Muscle of back (tissue), 13 donors: ENCODE measurements at places on chromosomes 1 and 21.
A peak's percentile ranks its signal among the peaks of the same experiment; 100 is the strongest.

- peak; percentile 65 for DNase-seq
Observed at GRCh38 chr1:48470481-48470855, 1.5 kb downstream of the SPATA6 start.

- peak; percentile 11 for DNase-seq
Observed at GRCh38 chr1:235468004-235468403, 36.2 kb downstream of the B3GALNT2 start.

DNA sequence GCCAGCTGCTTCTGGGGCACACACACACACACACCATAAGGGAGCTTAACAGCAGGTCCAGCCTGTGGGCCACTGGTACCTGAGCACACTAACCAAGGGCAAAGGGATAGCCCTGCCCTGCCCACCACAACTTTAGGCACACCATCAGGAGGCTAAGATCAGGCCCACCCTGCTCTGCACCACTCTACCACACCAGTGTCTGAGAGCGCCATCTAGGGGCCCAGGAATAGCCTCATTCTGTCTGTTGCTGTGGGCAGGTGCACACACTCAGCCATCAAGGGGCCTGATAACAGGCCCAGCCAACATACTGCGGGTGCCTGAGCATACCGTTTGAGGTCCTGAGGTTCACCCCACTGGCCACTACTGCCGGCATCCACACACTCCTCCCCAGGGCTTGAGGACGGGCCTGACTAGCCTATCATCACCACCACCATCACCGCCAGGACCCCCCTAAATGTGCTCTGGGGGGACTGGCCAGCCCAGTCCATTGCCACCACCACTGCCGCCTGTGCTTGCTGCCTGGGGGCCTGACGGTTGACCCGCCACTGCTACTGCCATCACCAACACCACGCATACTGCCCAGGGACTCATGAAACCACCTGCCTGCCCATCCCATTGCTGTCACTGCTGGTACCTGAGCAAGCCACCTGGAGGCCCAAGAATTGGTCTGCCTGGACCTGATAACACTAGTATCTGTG, 31.3 kb downstream of the NSL1 start:
- no peak for DNase-seq

- DNase-seq = peak; percentile 67
Observed at GRCh38 chr1:171438441-171438840, 46.9 kb upstream of the PRRC2C start.

- DNase-seq = no peak
Observed at GRCh38 chr1:174982971-174983689, 16.6 kb upstream of the CACYBP start.

GRCh38 chr1:7984811-7985210, 23.3 kb downstream of the PARK7 start:
- no peak for DNase-seq
